ENCODE measurements at places on chromosomes 12 and 14.

DNA sequence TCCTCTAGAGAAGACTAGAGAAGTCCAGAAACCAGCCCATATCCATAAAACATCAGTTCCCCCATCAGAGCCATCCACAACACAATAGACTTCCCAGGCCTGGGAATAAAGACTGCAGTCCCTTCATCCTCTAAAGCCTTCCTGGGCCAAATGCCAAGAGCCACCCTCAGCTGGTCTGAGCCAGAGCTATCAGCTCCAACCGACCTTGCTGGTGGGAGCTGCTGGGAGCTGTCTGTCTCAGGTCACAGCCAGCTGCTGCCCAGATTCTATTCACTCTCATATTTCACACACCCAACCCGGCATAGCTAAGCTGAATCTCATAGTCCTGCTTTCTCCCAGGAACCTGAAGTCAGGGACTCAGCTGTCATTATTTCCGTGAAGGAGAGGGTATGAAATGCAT is 10.9 kb upstream of the TFCP2 start:
- no peak for DNase-seq

GRCh38 chr14:75372260-75372659 is 55.6 kb upstream of the JDP2 start:
- DNase-seq = no peak

- peak; percentile 50 for DNase-seq
Observed at GRCh38 chr12:74689071-74689655, 151.5 kb downstream of the ATXN7L3B start.

DNA sequence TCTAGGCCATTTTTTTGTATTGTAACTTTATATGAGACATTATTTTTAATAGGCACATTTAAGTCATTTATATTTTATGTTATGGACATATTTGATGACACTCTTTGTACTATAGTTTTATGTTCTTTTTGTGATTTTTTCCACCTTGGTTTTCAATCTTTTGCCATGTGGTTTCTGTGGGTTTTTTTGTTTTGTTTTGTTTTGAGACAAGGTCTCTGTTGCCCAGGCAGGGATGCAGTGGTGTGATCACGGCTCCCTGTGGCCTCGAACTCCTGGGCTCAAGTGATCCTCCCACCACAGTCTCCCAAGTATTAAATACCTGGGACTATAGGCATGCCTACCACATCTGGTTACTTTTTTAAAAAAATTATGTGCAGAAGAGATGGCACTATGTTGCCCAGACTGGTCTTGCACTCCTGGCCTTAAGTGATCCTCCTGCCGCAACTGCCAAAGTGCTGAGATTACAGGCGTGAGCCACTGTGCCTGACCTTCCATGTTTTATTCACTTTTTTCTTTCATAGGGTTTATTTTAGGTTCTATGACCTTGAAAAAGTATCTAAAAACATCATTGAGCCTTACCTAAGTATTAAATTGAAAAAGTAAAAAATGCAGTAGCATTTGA is 16.3 kb downstream of the MSRB3 start:
- DNase-seq = no peak

GRCh38 chr14:24136684-24137528 is 912 bp downstream of the PSME1 start:
- no peak for DNase-seq

GRCh38 chr14:82779301-82779700 is 1245.6 kb upstream of the SEL1L start:
- DNase-seq = no peak

GRCh38 chr12:108616941-108617858 is 16.5 kb downstream of the SELPLG start:
- no peak for DNase-seq

DNA sequence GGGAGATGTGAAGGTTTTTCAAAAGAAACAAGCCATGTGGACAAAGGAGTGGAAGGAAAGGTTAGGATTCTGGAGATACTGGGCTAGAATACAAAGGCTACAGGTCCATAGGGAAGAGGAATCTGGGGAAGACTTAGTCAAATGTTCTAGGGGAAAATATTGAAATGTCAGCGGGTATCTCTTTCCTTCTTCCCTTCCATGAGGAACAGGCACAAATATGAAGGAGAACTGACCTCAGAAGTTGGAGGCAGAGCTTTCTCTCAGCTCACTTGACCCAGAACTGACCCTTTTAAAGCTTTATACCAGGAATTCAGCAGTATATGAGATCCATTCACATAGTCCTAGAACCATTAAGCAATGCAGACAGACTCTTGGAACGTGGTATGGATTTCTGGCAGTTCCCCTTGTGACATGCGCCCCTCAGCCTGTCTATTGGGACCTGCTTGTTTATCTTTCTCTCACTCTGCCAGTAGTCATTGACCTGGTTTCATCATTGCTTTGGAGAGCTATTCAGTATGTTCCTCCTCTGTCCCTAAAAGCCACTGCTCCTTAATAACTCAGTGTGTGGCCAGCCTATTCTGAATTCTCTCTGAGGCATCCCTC is 43.0 kb upstream of the GSG1 start:
- no peak for DNase-seq
